Activated naive CD4-positive, alpha-beta T cell treated with anti-CD3 and anti-CD28 coated beads, Interleukin-2, amount 50 U/mL, for 16 hours (primary cell): ENCODE measurements at places on chromosomes 11 and 22.

DNA sequence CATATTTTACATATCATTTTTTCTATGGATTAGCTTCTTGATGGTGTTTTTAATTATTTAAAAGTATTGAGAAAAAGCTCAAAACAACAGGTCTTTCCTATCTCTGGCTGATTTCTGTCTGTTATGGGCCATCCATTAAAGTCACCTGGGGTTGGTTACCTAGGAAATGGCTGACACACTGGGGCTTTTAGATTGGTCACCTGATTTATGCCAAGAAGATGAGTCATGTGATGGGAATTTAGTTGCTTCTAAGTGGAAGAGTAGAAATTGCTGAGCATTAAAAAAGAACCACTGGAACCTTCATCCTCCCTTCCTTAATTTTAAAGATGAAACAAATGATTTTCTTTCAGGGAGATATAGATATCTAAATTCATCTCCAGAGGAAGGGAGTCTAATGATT lies 48.8 kb upstream of the LARGE1 start:
- DNase-seq = no peak

DNA sequence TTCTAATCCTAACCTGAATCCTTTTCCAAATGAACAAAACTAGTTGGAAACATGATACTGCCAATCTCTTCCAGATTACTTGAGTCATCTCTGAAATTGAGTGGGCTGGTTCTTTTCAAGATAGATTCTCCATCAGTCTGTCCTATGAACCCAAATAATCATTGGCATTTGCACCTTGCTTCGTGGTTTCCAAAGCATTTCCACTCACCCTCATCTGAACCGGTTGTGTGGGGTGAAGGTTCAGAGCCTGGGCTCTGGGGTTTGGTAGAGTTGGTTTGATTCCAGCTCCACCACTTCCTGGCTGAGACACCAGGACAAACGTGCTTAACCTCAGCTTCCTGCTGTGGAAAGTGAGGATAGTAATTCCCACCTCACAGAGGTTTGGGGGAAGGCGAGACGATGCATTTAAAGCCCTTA lies 206.4 kb upstream of the E2F8 start:
- no peak for DNase-seq

- no peak for DNase-seq
Observed at GRCh38 chr22:35711336-35711735, 6.3 kb upstream of the APOL5 start.

GRCh38 chr11:79371152-79371551 lies 69.7 kb downstream of the TENM4 start:
- no peak for DNase-seq
